T-helper 2 cell (primary cell): ENCODE measurements at places on chromosomes 11 and 22.

GRCh38 chr11:2237457-2238238, 32.7 kb downstream of the ASCL2 start:
- no peak for DNase-seq

- DNase-seq, result no peak
Measured at GRCh38 chr11:73281201-73281741, 9.1 kb downstream of the P2RY6 start.

GRCh38 chr11:60878245-60879101, 11.1 kb downstream of the ZP1 start:
- no peak for DNase-seq

DNA sequence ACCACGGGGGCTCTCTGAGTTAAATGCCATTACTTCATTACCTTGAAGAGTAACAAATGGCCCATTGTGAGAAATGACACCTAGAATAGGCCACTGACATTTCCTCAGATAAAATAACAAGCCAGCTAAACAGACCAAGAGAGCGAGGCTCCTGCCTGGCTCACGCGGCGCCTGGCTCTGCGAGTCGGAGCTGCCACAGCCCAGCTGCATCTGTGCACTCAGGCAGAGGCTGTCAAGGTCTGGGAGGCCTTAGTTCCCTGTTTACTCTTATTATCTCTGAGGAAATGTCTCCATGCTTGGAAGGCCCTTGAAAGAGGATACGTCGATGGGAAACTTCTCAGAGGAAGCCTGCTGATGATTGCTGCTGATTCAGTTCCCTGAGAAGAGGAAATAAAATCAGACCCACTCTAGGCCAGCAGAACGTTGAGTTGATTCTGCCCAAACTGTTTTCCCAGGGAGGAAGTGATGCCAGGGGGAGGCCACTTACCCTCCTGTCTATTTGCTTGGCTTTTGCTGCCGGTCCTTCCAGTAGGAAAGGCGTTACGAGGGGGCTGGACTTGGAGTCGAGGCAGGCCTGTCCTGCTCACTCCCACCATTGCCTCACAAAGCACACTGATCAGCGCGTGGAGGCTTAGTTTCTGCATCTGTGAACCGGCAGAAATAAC, 208.8 kb downstream of the TBC1D22A start:
- no peak for DNase-seq

DNA sequence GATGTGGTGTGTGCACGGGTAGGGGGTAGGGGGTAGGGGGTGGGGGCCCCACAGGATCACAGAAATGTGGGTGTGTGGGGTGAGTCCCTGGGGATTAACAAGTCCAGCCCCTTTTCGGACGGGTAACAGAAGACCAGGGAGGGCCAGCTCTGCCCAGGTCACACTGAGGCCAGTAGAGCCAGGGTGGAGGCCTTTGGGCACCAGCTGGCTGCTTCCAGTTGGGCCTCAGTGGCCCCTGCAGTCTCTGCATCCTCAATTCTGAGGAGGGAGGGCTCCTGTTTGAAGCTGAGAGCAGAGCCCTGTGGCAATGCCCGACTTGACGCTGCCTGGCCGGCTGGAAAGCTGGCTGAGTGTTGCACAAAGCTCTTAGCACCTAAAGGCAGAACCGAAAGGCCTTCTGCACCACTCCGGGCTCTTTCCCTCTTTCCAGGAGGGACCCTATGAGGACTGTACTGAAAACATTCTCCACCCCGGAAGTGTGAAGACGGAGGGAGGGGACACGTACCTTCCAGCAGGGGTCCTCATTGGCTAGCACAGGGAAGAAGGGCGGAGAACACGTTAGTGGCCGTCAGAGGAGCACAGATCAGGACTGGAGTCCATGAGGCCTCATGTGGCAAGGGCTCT, 120.4 kb downstream of the PHF21B start:
- DNase-seq, result no peak

DNA sequence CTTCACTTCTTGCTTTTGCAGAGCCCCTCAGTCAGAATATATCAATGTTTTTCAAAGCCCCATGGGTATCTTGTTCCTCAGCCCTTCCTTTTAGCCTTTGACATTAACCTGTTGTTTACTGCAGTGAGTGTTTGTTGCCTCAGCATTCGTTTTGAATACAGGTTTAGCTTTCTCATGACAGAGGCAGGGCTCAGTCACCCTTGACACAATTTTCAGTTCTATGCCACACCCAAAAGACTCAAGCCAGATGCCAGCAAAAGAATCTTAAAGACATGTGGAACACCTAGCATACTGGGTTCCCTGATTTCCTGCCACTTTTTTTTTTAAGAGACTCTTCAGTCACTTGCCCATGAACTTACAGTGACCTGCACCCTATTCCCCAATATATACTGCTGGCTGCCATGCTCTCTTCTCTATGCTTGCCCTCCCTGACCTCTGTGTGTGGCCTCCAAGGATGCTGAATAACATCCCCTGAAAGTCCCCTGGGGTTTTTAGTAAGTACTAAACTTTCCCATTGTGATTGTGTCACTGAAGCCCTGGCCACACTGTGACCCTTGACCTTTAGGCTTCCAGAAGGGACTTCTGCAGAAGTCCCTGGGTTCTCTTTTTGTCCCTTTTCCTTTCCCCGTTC, 1225.5 kb downstream of the TBC1D22A start:
- no peak for DNase-seq

DNA sequence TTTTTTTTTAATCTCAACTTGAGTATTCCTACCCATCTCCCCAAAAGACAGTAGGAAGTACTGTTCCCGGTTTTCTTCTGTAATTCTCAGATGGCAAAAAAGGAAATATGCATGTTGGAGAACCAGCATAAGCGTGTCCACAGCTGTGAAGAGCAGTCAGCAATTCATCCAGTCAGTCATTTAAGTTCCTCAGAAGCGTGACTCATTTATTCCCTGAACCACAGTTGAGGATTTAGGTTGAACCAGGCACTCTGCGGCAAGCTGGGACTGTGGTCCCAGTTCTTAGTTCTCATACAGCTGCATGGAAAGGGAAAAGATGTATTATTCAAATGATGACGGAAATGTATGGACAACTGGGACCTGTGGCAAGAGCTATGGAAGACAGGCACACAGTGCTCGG, 61.0 kb upstream of the MYO18B start:
- DNase-seq, result no peak

- DNase-seq, result peak; percentile 24
Measured at GRCh38 chr11:4185561-4185960, 91.0 kb downstream of the RRM1 start.

GRCh38 chr22:47446821-47447810, 684.7 kb downstream of the TBC1D22A start:
- no peak for DNase-seq

GRCh38 chr11:113497066-113497910, 22.1 kb upstream of the DRD2 start:
- DNase-seq, result no peak

DNA sequence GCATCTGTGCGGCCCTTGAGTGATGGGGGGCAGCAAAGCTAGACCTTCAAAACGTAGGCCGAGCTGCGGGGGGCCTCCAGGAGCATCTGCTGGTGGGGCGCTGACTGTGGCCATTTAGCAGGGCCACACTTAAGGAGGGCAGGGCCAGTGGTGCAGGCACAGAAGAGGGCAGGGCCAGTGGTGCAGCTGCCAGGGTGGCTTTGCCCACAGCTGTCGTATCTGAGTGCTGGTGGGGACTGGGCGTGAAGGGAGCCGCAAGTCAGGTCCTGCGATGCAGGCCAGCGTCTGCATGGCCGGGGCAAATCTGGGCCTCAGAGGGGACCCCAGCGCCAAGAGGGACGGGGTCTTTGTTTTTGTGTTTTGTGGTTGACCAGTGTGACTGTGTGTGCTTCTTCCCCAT, 27.7 kb downstream of the RNH1 start:
- no peak for DNase-seq

DNA sequence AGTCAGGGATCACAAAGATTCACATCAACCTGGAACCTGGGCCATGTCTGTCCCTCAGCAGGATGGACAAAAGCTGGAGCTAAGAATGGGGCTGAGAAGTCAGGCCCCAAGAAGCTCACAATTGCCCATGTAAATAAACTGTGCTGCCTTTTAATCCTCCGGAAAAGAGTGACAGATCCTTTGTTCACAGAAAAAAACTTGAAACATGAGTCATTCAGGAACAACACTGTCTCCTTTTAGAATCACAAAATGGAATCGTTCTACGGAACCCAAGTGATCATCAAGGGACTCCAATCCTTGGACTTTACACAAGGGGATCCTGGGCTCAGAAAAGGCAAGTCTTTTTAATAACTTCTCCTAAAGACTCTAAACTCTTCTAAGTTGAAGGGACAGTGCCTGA, 36.1 kb downstream of the RELT start:
- DNase-seq, result no peak
